Central memory CD8-positive, alpha-beta T cell (primary cell): ENCODE measurements at places on chromosomes 16 and 17.

DNA sequence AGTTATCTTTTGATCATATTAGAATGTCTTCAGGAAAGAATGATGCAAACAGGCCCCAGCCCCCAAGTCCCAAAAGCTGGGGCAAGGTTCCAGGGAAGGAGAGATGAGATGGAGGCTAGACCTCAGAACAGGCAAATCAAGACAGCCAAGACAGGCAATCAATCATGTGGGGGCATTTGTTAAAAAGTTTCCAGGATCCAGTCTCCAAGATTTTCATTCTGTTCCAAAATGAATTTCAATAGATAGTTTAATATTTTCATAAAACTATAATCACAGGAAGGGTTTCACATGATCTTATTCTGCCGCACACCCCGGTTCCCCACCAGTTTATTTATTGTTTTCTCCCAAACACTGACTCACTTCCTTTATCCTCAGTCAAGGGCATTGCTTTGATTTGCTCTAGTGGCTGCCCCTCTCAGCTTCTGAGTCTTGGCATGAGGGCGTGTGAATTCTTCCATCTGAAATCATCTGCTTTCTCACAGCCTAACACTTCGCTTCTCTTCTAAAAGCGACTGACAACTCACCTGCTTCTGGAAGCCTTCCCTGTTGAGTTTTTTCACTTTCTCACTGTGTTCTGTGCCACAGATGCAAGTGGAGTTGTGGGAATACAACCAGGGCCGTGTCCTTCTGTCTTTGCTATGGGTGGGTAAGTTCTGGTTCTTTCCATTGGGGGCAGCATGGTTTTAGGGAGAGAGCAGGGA, 12.2 kb upstream of the TERF2 start:
- DNase-seq: no peak

DNA sequence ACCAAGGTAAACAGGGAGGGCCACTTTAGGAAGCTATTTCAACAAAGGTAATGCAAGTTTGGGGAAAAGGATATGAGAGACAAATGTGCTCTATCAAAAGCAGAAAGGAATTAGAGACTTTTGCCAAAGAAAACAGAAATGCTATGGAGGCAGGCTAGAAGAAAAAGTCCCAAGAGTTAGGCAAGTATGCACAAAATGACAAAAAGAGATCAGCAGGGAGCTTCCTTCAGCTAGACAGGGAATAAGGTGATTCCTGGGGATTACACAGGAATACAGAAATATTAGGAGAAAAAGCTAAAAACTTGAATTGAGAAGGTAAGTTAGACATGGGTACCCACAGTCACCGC, 2.4 kb downstream of the FXR2 start:
- no peak for DNase-seq

GRCh38 chr16:3983081-3983520, 102.6 kb upstream of the CREBBP start:
- no peak for DNase-seq

DNA sequence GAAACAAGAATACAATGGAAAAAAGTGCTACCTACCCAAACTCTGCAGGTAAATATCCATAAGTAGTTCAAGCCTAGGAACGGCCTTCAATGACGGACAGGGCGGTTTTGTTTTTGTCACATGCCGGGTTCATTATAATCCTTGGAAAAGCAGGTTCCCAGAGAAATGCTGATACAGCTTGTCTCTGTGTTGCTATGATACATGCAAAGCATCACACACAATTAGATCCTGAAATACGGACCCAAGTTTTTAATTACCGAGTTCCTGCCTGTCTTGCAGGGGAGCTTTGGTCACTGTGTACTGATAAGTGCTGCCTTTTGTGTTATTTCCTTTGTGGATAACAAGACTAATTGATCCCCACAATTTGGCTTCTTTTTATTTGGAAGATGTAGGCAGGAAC, 217.4 kb downstream of the HAPSTR1 start:
- no peak for DNase-seq

- no peak for DNase-seq
Measured at GRCh38 chr16:83903751-83904150, 4.8 kb downstream of the MLYCD start.

GRCh38 chr17:8900626-8901585, 33.4 kb upstream of the PIK3R6 start:
- no peak for DNase-seq

GRCh38 chr17:2194889-2195335, 108.7 kb downstream of the SMG6 start:
- DNase-seq: no peak

DNA sequence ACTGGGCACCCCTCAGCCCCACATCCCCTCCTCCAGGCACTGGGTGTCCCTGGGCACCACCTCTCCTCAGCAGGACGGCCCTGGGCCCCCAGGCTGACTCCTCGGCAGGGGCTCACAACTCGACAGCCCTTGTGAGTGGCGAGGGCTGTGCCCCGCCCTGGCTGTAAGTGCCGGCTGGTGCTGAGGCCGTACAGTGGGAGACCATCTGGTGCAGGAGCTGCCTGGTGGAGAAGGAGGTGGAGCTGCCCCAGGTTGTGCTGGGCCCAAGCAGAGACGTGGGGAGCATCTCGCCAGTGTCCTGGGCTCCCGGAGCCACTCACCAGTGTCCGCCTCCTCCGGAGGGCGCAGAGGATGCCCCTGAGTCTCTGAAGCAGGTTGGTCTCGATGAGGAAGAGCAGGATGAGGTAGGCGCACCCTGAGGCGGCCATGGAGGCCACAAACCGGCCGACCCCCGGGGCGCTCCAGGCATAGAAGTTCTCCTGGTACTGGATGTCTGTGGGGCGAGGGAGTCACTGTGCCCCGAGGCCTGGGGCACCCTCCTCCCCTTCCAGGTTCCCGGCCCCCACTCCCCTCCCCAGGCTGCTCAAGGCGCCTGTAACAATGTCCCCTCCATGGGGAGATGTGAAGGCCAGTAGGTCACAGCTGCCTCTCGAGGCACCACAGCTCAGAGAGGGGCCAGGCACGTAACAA, 15.1 kb upstream of the RNPS1 start:
- DNase-seq: no peak

DNA sequence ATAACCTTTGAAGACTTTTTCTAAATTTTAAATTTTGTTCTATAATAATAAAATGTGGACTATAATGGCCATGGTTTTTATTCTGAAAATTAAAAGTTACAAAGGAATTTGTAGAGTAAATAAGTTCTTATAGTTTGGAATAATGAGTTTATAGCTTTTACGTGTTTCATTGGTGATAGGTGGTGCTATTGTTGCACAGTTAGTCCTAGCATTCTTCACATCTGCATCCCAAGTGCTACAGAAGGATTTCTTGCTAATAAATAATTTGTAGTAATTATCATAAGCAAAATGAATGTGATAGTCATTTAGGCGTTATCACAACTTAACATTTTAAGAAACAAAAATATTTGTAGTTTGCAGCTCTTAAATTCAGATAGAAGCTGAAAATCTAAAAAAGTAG, 67.9 kb downstream of the BCAS3 start:
- DNase-seq: no peak

DNA sequence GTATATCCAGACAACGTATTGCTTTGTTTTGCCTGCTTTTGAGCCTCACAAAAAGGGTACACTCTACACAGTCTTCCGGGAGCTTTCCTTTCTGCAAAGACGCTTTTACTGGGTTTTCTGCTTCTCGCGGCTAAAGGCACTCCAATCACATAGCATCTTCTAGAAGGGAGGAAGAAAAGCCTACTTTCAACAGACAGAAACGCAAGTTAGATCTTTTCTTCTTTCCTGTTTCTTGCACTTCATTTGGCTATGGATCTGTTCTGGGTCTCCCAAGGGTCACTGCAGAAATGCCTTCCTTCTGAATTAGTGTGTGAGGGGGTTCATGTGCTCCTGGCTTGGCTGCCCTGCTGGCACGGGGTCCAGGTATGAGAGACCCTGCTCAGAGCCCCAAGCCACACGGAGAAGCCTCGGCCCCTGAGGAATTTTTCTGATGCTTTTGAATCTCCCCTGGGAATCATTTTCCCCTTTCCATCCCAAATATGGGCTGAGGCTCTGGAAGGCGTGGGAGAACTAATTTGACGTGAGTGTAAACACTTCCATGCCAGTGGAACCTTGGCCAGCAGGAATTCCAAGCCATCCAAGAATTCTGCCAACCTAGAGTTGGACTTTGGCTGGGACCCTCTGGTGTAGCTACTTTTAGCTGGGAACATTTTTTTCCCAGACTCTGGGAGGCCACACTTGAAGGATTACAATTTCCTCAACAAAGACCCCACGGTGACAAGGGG, 49.6 kb upstream of the NKD1 start:
- DNase-seq: no peak

DNA sequence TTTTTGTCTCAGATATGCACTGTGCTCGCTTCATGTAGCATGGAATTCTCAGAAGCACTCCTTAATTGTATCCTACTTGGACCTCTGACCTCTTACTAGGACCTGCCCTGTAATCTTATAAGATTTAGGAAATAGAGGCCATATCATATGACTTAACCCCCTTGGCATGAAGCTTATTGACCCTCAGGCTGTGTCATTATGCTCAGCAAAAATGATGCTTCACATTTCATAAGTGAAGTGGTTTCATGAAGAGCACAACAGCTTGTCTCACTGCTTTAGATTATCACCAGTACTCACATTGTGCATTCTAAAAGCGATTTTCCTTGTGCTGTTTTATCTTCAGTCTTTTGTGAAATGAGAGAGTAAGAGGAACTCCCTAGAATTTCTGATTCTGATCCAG, 6.4 kb downstream of the PHKB start:
- DNase-seq: no peak

DNA sequence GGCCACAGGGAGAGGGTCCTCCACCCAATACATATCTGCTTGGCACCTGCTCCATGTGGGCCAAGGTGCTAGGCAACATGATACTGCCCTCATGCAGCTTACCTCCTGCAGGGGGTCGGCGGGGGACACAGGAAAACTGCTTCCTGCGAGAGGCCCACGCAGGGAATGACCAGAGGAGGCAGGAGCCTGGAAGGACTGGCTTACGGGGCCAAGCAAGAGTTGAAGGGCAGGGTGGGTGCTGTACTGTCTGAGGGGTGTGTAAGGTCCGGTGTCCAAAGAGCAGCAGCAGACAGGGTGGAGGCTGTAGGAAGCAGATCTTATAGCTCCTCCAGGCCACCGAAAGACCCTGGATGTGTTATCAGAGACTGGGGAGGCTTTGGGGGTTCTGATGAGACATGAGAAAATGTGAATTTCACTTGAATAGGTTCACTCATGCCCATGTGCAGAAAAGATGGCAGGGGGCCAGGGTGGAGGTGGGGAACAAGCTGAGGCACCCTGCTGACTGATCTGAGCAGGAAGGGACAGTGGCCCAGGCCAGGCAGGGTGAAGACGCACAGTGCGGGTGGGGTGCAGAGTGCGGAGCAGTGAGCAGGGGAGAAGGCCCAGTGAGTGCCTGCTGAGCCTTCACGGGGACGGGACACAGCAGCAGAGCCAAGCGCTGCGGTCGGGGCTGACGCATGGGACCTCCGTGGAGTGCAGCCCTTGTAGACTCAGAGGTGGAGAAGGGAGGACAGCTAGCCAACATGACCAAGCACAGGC, 8.3 kb downstream of the FLCN start:
- DNase-seq: no peak
